NCI-H226 (cell line): ENCODE measurements at places on chromosomes 3 and 15.
A peak's percentile ranks its signal among the peaks of the same experiment; 100 is the strongest.

DNA sequence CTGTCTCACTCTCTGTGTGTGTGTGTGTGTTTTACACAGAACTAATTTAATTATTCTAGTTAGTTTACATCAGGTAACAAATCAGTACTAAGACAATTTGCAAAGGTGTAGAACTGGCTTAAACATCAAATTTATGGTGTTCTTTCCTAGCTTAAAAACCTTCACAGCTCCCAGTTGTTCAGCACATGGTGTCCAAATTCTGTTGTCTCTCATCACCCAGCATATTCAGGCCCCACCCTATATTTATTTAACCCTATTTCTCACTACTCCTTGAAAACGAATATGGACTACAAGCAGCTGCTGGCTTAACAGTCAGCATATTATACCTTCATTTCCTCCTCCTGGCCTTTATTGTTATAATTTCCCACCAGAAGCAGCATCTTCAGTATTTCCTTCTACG lies 1.2 kb downstream of the IL20RB start:
- DNase-seq, result no peak

DNA sequence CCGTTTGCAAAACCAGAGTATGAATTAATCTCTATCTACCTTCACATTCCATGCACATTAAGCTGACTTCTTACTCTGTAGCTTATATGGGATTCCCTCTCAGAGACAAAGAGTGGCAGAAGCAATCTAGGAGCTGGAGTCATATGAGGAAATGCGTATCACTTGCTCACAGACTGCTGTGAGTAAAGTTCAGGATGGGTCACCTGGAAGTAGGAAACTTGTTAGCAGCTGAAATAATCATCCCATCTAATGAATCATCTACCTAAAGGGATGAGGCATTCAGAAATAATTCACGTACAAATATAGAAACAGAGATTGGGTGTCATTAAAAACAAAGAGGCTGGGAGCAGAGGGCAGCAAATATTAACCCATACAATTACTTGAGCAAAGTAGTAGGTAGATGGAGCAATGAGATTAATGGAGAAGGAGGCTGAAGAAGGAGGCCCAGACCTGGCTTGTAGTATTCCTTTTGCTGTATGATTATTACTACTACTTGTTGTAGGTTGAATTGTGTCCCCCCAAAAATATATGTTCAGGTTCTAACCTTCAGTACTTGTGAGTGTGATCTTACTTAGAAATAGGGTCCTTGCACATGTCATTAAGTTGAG lies 866.3 kb downstream of the ROBO2 start:
- DNase-seq, result peak; percentile 64

GRCh38 chr15:54014067-54014655 lies 35.9 kb downstream of the UNC13C start:
- DNase-seq, result no peak

- no peak for DNase-seq
Measured at GRCh38 chr15:29398907-29399306, 129.3 kb upstream of the NSMCE3 start.

GRCh38 chr3:190807719-190808375 lies 54.6 kb downstream of the GMNC start:
- DNase-seq, result no peak

DNA sequence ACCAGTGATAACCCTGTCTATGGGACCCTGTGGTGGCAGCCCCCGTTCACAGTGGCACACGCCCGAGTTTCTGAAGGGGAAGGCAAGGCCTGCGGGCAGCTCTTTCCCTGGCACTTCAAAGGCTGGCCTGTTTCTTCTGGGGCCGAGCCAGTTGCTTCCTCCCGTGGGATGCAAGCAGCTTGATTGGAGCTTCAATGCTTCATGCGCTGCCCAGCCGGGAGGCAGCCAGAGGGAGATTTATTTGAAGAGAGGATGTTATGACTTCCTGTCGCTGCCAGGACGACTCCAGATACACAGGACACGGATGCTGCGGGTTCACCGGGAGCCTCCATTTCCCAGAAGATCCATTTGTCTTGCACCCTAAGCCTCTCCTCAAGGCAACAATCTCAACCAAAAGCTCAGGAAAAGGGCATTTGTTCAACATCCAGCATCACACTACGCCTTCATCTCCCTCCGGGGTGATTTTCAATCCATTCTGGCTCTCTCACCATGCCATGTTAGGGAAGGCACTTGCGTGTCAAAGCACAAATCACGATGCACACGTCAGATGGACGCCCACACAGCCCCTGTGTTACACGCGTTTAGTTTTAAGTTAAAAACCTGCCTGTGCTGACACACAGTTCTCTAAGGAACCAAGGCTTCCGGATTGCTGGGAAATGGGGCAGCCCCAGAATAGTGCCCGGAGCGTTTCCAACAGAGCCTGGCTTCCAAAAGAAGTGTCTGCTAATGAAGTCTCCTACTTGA lies 330.2 kb downstream of the OCA2 start:
- no peak for DNase-seq

DNA sequence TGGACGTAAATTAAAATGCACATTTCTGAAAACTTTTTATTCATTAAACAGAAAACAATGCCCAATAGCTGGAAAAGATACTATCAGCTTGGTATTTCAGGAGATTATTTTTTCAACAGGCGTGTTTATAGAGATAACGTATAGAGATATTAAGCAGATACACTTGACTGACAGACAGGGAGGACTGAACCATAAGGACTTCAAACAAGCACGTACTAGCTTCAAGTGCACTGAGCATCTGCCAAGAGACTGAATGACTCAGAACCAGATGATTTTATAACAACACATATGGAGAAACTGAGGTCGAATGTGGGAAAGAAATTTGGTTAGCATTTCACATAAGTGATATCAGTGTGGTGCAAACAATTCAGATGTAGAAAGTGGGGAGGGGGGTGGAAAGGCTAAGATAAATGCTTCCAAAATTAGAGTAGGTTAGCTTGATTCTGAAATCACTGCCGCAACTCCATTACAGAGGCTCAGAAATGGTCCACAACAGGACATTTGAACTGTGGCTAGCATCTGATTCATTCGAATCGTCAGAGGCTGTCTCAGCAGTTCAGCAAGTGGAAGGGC lies 103.5 kb downstream of the SEMA6D start:
- DNase-seq, result peak; percentile 74

- DNase-seq, result peak; percentile 95
Measured at GRCh38 chr15:60423537-60423936, 25.8 kb upstream of the ANXA2 start.

GRCh38 chr3:100097919-100098783 lies 16.1 kb downstream of the FILIP1L start:
- no peak for DNase-seq

DNA sequence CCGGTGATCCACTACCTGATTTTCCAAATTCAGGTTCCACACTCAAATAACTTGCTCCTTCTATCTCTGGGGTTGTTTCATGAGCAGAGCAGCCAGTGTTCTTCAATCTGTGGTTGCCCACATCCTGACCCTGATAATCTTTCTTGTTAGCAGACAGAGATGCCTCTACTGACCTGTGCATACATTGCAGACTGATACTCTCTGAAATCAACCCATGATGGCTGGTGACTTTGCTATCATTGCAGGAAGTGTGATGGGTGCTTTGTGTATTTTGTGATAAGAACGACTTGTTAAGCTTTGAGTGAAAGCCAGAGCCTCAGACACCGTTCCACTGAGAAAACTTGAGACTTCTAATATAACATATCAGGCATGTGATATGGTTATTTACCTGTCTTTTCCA lies 39.9 kb downstream of the GATM start:
- peak; percentile 28 for DNase-seq

GRCh38 chr3:102737353-102737752 lies 302.5 kb downstream of the ZPLD1 start:
- no peak for DNase-seq

- no peak for DNase-seq
Measured at GRCh38 chr3:167740961-167741587, 5.6 kb downstream of the SERPINI1 start.

- no peak for DNase-seq
Measured at GRCh38 chr3:22216601-22217000, 465.6 kb upstream of the ZNF385D start.

DNA sequence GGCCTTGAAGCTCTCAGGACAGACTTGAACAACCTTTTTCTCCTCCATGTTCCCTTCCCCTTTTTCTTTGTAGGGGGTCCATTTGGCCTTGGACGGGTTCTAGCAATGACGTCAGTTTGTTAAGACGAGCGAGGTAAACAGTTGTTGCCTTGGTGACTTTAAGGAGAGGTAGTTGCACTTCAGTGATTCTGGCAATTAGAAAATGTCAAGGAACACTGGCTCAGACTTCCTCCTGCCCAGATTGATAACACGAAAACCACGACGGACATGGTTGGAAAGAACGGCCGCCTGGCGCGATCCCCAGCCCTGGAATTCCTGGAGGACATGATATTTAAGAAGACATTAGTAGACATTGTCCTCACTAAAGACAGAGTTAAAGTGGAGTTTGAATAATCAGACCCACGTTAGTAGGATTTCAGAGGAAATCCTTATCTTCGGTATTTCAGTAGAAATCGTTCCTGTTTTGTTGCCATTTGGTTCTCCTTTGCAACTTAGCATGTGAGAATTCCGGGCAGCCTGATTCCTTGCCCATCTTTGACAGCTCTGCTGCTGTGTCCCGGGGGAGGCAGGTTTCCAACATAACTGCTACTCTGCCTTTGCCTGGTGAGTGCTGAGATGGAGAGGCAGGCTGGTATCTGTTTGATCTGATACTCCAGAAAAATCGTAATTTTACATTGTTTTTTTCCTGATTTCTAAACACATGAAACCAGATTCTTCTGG lies 87.3 kb downstream of the ST6GAL1 start:
- no peak for DNase-seq

- no peak for DNase-seq
Measured at GRCh38 chr3:61315871-61316270, 64.6 kb upstream of the FHIT start.

GRCh38 chr3:149663966-149664365 lies 6.1 kb upstream of the WWTR1 start:
- no peak for DNase-seq

GRCh38 chr3:31255007-31255581 lies 277.6 kb upstream of the STT3B start:
- no peak for DNase-seq

DNA sequence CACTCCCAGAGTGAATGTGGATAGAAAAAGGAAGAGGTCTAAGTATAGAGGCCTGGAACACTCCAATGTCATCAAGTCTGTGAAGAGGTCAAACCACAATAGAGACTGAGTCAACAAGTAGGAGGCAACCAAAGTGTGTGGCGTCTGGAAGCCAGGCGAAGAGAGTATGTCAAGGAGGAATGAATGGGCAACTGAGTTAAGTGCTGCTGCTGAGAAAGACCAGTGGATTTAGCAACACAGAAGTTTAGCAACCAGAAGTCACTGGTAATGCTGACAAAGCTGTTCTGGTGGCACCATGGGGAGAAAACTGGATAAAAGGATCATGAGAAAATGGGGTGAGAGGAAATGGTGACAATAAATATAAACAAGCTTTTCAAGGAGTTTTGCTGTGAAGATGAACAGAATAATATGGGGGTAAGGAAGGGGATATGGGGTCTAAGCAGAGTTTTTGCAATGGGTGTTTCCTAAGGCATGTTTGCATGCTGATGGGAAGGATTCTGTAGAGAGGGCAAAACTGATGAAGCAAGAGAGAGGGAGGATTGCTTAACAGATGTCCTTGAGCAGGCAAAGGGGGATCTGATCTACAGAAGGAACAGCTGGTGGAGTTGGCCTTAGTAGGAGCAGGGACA lies 38.4 kb downstream of the PCOLCE2 start:
- DNase-seq, result peak; percentile 88
